Activated CD4-positive, alpha-beta T cell treated with anti-CD3 and anti-CD28 coated beads for 36 hours (primary cell): ENCODE measurements at places on chromosomes 3 and 15. TPM values are rescaled to one million over a fixed set of nuclear protein-coding genes. Genes with fewer than 3 reads are reported as not detected.

- DNase-seq = peak; percentile 19
Measured at GRCh38 chr3:183871541-183871940, 13.1 kb downstream of the PARL start.

The CGNL1 gene
- not detected for total RNA-seq

- no peak for DNase-seq
Measured at GRCh38 chr3:2650746-2651145, 459.4 kb downstream of the IL5RA start.

The LTK gene
- total RNA-seq = 0.11 TPM

GRCh38 chr3:196499061-196499460 lies 4.5 kb downstream of the RNF168 start:
- no peak for DNase-seq

DNA sequence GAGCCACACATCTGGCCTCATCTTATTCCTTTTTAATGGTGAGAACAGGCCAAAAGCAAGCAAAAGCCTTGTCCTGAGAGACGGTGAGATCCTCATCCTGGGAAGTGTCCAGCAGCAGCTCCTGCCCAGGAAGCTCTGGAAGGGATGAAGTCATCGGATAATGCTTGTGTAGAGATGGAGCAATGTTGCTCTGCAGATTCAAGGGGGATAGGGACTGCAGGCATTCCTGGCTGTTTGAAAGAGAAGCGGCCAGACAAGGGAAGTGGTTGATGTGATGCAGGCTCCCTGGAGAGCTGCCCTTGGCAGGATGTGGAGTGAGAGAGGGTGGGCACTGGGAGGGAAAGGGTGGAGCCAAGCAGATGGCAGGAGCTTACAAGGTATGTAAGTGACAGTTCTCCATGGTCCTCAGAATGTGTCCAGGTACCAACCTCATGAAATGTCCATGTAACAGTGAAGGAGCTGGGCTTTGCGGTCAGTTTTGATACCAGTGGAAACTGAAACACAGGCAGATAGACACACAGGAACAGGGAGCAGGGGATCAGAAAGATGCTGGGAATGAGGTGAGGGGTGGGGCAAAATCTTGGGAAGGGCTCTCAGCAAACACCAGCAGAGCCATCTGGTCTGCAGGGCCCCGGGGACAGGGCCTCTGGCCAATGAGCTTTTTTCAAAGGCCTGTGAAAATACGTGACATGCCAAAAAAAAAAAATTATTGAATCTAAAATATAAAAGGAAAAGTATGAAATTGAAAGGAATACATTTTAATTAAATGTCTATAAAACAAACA lies 32.2 kb upstream of the LACTB start:
- no peak for DNase-seq

The NR2F2 gene
- not detected for total RNA-seq

- no peak for DNase-seq
Measured at GRCh38 chr3:19688767-19689166, 245.2 kb downstream of the EFHB start.

The CA12 gene
- total RNA-seq = 0.46 TPM

- no peak for DNase-seq
Measured at GRCh38 chr3:19539518-19540392, 391.4 kb downstream of the KCNH8 start.

The C3orf62 gene
- 3.7 TPM for total RNA-seq

The MDFIC2 gene
- not detected for total RNA-seq

The ZIC1 gene
- total RNA-seq = not detected

GRCh38 chr3:127407026-127407939 lies 119.4 kb upstream of the PRR20G start:
- no peak for DNase-seq

GRCh38 chr15:95659656-95660055 lies 670.8 kb upstream of the NR2F2 start:
- DNase-seq = no peak

DNA sequence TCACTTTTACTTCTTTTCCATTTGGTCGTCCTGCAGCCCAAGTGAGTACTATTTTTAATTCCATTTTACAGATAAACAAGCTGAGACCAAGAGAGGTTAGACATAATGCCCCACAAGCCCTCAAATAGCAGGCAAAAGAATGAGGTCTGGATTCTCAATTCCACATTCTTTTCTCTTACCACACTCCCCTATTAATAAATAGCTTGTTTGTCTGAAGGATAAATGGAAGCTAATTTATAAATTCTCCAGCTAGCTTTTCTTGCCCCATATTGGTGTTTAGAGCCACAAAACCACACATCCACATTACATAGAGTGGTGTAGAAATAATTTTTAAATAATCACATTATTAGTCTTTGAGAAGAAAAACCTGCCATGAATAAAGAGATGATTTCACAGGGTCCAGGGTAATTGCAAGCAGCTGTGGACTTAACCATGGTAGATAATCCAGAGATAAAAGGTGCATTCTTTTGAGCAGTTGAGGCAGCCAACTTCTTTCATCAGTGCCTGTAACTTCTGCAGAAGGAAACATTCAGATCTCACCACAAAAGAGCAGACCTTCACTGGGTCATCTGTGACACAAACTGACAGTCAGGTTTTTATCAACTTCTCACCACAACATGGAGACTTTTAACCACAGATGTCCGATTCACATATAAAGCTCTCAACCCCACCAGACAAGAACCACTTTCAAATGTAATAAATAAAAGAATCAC lies 313.4 kb upstream of the STT3B start:
- DNase-seq = no peak

- no peak for DNase-seq
Measured at GRCh38 chr3:179348325-179349013, 960 bp downstream of the MFN1 start.

DNA sequence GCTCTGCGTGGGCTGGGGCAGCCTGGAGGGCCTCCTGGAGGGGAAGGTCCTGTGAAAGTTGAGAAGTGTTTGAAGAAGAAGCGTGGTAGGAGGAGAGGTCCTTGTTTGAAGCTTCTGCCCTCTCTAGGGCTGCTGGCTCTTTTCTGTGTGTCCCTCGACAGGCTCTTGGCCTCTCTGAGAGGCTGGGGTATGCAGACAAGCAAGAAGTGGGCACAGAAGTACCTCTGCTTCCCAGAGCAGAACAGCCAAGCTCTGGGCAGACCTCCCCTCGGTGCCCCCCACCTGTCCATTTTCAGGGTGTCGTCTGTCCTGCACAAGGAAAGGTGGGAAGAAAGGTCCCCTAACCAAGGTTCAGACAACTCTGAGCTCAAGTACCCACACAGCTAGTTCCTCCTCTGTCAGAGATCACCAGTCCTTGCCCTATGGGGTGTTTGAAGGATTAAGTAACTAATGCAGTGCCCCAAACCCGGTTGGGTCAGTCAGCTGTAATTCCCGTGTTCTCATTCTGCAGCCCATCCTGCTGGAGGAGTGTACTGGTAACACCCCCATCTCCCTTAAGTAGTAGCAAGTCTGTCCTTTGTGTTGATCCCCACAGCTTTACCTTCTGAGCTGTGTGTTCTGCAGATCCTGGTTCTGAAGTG lies 6.3 kb downstream of the CSK start:
- DNase-seq = no peak

GRCh38 chr15:85116066-85116465 lies 134.4 kb downstream of the PDE8A start:
- DNase-seq = no peak

The CCR1 gene
- 0.14 TPM for total RNA-seq

DNA sequence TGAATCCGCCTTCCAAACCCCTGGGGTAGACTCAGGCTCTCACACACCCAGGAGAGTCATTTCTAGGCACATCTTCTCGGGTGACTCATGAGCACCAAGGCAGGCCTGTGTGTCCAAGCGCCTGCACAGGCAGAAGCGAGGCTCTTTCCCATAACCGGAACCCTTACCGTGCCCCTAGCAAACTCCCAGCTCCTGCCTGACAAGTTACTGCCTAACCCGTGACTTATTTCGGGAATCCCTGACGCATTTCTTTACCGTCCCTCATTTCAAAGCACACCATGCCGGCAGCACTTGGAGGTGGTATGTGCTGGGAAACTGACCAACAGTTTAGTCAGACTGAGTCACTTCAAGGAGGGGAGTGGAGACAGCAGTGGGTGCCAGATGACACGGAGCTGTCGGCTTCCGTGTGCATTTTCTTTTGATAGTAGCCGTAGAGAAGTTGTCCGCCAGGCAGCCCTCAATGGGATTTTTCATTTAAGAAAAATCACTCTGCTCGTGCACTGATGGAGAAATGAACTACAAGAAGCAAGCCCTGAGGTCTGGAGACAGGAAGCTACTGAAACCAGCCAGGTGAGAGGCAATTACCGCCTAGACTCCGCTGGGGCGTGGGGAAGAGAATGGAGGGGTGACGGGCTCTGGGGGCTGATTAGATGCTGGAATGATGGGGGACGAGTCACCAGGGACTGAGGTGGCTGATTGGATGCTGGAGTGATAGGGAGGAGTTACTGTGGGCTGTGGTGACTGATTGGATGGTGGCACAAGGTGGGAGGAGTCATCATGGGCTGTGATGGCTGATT lies 17.3 kb upstream of the HRH1 start:
- no peak for DNase-seq

- no peak for DNase-seq
Measured at GRCh38 chr3:10957976-10958749, 34.4 kb upstream of the SLC6A1 start.
